Kasumi-1 (cell line): ENCODE measurements at places on chromosomes 3 and 15.
A peak's percentile ranks its signal among the peaks of the same experiment; 100 is the strongest.

GRCh38 chr3:100759159-100759558 is 49.9 kb downstream of the TFG start:
- no peak for DNase-seq

DNA sequence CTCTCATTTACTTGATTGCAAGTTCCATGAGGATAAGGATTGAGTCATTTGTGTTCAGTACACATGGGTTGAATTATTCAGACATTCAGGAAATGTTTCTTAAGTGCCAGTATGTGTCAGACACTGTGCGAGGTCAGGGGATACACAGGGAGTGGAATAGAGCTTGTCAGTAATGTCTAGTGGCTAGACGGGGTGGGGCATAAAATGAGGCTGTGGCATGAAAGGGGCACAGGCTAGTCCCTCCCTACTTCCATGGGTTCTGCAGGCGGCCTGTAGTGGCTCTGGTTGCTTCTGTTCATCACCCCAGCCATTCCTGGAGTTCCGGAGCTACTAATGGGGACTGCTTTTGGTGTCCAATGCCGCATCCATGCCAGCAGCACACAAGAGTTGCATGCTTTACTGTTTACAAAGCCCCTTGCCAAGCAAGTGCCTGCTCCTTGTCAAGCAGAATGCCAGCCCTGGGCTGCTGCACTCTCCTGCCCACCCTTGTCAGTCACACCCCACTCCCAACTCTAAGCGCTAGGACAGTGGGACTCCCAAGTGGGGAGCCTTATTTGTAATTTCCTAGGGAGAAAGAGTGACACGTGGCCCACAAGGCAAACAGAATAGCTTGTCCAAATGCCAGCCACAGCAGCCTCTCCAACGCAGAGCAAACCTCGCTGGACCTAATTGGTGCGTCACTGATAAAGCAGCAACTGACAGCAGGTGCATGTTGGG is 70.8 kb downstream of the RAB11A start:
- DNase-seq, result no peak

GRCh38 chr3:161674402-161674801 is 177.8 kb downstream of the OTOL1 start:
- DNase-seq, result no peak

DNA sequence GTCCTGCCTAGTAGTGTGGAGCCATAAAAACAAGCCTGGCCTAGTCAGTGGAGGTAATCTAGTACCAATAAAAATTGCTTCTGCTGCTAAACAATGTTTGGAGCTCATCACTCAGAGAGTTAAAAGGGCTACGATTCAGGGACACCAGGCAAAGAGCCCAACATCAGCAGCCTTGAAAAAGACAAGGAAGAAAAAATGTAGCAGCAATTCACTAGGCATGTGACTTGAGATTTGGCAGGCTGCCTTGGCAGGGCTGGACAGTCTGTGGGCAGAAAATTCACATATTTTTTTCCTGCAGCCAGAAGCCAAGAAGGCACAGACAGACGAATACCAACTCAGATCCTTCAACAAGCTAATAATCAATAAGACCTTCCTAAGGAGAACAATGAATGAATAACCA is 47.2 kb downstream of the IGSF11 start:
- no peak for DNase-seq

DNA sequence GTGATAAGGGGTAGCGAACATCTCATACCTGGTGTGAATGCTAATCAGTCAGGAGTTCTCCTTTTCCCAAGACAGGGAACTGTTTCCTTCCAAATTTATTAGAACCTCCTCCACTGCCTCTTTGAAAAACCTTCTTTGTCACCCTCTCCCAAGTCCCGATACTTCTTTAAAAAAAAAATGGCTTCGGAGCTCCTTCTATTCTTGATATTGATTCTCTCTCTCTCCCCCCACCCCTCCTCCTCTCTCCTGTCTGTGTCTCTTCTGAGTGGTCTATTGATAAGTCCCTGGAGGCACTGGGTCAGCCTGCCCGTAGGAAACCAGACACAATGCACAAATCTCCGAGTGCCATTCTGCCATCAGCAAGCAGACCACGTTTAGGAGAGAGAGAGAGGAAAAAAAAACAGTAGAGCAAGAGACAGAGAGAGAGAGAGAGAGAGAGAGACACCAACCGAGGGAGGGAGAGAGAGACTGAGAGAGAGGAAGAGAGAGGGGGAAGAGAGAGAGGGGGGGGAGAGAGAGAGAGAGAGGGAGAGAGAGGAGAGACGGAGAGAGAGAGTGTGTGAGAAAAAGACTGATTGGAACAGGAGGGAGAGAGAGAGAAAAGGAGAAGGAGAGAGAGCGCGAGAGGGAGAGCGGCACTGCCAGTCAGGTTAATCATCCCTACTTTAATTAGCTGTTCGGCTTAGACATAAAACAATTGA is 160.9 kb downstream of the TIGIT start:
- DNase-seq, result no peak

- DNase-seq, result no peak
Observed at GRCh38 chr3:158159714-158160113, 49.8 kb downstream of the RSRC1 start.

GRCh38 chr15:89448825-89449224 is 47.6 kb downstream of the RHCG start:
- no peak for DNase-seq

DNA sequence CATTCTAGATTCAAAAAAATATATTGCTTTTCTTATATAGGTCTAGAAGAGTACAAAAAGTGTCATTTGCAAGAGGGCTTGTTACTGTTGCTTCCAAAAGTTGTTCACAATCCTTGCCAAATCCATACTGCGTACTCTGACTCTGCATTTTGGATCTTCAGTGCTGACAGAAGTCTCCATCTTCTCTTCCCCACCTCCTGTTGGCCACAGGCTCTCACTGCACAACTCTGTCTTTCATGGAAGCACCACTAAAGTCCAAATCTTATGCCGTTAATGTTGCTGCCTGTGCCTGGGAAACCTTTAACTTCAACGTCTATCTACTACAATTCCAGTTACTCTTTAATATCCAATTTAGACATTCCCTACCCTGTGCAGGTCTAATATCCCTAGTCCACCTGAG is 419.9 kb downstream of the NR2F2 start:
- no peak for DNase-seq

- DNase-seq, result no peak
Observed at GRCh38 chr3:85495602-85496001, 536.8 kb downstream of the CADM2 start.

- DNase-seq, result peak; percentile 76
Observed at GRCh38 chr3:35664460-35664919, 25.2 kb downstream of the ARPP21 start.
